RKO (cell line): ENCODE measurements at places on chromosomes 16 and 17.

DNA sequence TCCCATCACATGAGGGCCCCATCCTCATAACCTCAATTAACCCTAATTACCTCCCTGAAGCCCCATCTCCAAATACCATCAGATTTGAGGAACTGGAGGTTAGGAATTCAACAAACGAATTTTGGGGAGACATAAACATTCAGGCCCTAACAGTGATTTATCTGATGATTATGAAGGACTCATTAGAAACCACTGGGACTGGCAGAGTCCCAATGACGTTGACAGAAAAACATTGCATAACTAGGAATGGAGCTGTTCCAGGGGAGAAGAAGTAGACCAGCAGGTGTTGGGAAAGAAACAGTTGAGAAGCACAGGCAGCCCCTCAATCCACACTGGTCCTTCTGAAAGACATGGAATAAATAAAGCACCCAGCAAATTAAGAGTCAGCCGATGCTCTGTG is 282.0 kb downstream of the MAP2K4 start:
- DNase-seq = no peak

DNA sequence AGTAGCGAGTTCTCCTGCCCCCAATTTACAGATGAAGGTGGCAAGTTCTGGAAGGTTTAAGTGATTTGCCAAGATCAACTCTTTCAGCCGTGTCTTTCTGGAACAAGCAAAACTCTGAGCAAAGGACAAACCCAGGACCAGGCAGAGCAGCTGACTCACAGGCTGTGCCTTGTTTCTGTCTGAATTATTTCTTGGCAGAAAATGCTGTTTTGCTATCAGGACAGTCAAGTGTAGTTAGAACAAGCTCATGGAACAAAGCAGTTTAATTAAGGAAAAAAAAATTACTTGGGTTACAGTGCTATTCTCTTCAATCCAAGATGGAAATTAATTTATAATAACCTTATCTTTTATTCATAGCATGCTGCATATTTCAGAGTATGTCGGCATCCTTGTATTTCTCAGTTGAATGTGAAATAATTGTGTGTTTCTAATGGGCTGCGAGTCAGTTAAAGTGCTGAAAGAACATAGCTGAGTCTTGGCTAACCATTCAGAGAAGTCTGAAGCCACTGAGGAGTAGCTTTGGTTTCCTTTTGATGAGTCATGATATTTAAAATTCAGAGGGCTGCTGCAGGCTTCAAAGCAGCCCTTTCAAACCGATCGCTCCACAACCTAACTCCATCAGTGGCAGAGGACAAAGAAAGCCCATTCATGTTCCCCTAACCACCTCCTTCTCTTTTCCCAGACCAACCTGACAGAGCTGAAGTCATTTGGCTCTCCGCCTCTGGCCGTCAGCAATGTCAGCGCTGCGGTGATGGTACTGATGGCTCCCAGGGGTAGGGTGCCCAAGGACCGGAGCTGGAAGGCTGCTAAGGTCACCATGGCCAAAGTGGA is 143.7 kb downstream of the ZNF18 start:
- no peak for DNase-seq

- DNase-seq = no peak
These were observed 6.7 kb downstream of the HSPB9 start for GRCh38 chr17:42129109-42129837.

DNA sequence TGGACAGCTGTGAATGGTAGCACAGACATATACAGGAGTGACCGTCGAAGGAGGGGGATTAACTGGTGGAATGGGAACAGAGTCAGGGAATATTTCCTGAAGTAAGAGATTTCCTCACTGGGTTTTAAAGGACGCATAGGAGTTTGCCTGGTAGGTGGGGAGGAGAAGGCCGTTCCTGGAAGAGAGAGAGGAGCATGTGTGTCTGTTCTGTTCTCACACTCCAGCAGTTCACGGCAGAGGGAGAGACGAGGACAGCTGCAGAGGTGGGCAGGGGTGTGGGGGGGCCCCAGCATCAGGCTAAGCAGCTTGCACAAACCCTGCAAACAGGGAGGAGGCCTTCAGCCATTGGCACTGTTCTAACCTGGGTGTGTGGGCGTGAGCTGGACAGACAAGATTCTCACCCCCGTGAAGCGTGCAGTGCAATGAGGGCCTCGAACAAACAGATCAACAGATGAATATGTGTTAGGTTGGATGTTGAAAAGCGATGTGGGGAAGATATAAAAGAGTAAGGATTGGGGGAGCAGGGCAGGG is 85.3 kb upstream of the GSE1 start:
- DNase-seq = no peak

DNA sequence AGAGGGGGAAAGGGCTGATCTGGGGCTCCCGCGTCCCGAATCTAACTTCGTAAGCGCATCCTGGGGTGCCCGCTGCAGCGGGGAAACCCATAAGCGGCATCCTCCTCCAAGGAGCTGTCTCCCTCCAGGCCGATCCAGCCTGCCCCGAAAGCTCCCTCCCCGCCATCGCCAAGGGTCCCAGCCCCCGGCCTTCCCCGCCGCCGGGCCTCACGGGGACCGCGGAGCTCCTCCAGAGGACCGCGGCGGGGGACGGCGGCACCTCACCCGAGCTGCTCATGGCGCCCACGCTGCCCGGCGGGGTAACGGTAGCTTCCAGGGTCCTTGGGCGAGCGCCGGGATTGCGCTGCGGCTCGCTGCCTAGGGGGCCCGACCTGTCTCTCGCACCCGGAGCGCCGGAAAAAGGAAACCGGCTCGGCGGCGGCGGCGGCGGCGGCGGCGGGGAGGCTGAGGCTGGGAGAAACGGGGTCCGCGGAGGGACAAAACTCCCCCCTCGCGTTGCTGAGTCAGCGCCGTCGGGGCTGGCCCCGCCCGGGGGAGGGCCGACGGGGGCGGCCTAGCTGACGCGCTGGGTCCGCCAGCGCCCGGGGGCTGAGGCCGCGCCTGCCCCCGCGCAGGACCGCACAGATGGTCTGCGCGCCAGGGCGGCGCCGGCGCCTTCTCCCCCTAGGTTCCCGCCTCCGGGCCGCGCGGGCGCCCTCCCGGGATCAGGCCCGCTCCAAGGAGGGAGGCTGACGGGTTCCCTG is at the start of gene BLMH:
Gene BLMH, minus strand, starts transcription at position 402 of the 743 bp plus-strand sequence. Its CDS starts 125 bp downstream, at position 277.
- DNase-seq = peak; percentile 86

- DNase-seq = no peak
These were observed 1327.3 kb upstream of the GOT2 start for GRCh38 chr16:60061396-60061795.

- DNase-seq = no peak
These were observed 118.4 kb downstream of the COPRS start for GRCh38 chr17:31740611-31741082.

- DNase-seq = no peak
These were observed 16.7 kb downstream of the RFFL start for GRCh38 chr17:35046740-35047283.

GRCh38 chr16:85187447-85187846 is 75.2 kb upstream of the CIBAR2 start:
- no peak for DNase-seq
